Hypothalamus (tissue), 51 donors: ENCODE measurements at places on chromosomes 11 and 22.

GRCh38 chr22:29199702-29200400, 5.8 kb upstream of the EMID1 start:
- DNase-seq: no peak

DNA sequence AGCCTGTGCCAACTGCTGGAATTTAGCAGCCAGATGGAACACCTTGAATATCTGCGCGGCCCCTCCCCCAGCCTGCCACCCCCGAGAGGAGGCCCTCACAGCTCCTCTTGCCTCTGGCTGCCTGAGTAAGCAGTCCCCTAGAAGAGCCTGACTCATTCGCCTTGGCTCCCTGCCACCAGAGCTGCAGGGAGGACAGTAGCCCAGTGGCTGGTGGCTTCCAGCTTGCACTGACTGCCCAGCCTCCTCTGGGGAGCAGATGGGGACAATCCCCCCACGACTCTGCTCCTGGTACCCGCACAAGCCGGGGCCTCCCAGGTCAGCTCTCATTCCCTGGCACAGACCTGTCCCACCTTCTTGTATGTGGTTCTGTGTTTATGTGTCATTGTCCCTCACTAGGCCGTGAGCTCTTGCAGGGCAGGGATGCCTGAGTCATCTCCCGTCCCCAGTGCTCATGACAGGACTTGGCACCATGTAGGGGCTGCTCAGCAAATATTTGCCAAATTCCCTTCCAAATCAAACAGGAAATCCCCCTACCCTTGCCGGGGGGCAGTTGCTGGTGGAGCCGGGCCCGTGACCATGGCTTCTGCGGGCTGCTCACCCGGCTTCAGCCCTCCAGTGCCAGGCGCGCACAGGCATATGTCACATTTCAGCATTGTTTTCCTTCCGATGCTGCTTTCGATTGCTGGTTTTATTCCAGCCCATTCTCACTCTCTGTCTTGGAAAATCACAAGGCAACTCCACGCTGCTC, 43.6 kb downstream of the CACNG2 start:
- peak; percentile 69 for DNase-seq

GRCh38 chr11:79276736-79277325, 164.0 kb downstream of the TENM4 start:
- no peak for DNase-seq

DNA sequence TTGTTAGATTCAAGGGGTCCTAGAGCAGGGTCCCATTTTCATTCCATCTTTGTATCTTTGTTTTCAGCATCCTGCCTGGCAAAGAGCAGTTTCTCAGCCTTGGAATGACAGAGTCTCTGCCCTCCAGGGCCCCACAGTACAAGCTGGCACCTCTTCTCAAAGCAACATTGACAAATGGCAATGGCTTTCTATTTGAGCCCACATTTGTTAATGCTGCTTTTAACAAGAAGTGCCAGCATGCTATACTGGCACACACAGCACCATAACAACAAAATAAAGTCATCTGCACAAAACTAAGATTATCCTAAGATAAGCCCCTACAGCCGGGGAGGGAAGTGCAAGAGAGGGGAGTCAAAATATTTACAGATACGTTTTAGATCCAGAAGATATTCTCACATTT, 309.7 kb upstream of the C11orf87 start:
- no peak for DNase-seq

DNA sequence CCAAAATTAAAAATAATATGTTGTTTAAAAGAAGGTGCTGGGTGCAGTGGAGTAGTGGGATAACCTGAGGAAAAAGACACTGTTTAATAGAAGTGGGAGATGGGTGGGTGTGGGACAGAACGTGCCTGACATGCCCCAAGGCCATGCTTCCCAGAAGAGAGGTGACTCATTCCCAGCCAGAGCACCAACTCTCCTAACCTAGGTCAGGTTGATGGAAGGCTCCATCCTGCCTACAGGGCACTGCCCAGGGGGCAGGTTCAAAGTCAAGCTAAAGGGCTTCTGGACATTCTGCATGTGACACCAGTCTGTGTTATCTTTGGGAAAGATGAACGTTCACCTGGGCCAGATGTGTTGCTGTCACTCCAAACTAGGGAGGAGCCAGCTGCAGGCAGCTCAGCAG, 453.1 kb downstream of the SOX6 start:
- DNase-seq: no peak

DNA sequence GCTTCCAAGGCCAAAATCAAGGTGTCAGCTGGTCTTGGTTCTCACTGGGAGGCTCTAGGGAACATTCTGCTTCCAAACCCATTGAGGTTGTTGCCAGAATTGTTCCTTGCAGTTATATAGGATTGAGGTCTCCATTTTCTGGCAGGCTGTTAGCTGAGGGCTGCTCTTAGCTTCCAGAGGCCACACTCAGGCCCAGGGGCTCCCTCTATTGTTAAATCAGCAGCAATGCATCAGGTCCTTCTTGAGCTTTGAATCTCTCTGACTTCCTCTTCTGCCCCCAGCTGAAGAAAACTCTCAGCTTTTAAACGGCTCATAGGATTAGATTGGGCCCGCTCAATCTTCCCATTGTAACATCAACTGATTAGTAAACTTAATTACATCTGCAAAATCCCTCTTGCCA, 39.3 kb upstream of the BSX start:
- DNase-seq: no peak

- DNase-seq: no peak
Measured at GRCh38 chr11:45298718-45299117, 12.6 kb upstream of the SYT13 start.

GRCh38 chr11:64004590-64004984, 18.3 kb downstream of the OTUB1 start:
- DNase-seq: no peak

DNA sequence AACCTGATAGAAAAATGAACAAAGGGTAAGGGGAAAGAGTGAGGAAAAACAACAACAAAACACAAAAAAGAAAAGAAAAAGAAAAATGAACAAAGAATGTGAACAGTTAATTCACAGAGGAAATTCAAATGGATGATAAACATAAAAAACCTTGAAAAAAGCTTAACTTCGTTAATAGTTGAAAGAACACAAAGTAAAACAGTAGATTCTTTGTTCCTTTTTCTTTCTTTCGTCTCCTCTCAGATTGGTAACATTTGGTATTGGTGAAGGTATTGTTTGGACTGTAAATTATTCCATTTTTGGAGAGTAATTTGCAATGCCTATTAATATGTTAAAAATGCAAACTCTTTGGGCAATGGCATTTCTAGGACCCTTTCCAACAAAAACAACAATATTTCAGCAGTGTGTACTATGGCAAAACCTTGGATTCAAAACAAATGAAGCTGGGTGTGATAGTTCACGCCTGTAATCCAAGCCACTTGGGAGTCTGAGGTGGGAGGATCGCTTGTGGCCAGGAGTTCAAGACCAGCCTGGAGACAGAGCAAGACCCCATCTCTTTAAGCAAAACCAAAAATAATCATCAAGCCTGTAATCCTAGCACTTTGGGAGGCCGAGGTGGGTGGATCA, 3.3 kb upstream of the BACE1 start:
- DNase-seq: no peak

DNA sequence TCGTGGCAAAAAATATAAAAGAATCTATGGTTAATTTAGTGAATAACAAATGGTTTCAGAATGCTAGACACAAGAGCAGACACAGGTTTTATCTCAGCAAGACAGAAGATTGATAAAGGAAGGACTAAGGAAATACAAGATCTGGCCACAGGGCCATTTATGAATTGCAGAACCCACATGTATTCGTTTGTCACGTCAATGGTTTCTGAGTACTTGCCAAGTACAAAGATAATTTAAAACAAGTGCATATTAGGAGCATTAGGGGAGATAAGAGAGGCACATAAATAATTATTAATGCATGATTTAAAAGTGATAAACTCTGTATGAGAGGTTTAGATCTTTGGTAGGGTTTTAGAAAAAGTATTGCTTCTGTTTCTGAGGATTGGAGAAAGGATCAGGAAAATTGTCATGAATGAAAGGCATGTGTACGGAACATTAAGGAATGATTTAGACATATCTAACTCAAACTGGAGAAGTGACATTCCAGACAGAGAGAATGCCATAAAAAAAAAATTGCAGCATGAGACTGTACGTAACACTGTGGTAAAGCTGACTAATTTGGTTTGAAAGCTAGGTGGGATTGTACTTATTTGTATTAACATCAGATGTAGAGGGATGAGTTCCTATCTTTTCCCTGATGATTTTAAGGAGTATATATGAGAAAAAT, 727.1 kb downstream of the NELL1 start:
- no peak for DNase-seq

DNA sequence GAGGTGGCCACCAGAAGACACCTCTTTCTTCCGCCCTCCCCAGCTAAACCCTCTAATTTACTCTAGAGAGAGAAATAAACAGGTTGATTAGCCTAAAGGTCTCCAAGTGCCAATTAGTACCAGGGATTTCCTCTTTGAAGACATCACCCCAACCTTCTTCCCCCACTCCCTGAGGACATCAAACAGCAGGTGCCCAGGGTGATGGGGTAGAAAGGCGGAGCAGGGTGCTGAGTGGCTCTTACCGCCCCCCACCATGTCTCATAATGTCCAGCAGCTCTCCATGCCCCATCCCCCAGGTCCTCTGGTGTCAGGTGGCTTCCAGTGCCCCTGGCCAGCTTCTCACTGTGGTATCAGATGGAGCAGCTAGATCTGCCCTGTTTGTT, 5.3 kb upstream of the GNAZ start:
- no peak for DNase-seq

GRCh38 chr22:19065929-19066328, 56.3 kb downstream of the DGCR2 start:
- no peak for DNase-seq
